ENCODE measurements at places on chromosomes 6 and 20.

DNA sequence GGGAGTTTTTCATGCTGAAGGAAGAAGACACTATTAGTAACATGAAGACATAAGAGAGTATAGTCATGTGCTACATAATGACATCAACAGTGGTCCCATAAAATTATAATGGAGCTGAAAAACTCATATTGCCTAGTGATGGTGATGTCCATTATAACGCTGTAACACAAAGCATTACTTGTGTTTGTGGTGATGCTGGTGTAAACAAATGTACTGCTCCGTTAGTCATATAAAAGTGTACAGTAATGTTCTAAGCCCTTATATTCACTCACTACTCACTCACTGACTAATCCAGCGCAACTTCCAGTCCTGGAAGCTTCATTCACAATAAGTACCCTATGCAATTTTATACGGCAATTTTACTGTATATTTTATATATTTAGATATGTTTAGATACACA lies 26.8 kb upstream of the ASF1A start:
- no peak for DNase-seq

GRCh38 chr20:46945465-46945864 lies 50.8 kb downstream of the EYA2 start:
- DNase-seq: no peak

DNA sequence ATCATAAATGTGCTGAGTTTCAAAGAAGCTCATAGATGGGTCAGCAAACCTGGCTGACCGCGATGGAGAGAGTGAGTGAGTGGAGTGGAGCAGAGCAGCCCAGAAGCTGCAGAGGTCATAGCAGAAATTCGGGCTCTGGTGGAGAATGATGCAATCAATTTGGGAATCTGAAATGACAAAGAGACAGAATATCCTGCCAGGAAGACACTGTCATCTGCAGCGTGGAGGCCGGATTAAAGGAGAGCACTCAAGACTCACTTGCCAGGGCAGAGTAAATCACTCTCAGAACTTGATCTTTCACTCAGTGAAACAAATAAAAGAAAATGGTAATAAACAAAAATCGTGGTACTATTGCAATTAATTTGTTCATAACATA lies 109.6 kb upstream of the RREB1 start:
- DNase-seq: no peak

- no peak for DNase-seq
Observed at GRCh38 chr20:24718277-24718676, 230.8 kb upstream of the CST7 start.

DNA sequence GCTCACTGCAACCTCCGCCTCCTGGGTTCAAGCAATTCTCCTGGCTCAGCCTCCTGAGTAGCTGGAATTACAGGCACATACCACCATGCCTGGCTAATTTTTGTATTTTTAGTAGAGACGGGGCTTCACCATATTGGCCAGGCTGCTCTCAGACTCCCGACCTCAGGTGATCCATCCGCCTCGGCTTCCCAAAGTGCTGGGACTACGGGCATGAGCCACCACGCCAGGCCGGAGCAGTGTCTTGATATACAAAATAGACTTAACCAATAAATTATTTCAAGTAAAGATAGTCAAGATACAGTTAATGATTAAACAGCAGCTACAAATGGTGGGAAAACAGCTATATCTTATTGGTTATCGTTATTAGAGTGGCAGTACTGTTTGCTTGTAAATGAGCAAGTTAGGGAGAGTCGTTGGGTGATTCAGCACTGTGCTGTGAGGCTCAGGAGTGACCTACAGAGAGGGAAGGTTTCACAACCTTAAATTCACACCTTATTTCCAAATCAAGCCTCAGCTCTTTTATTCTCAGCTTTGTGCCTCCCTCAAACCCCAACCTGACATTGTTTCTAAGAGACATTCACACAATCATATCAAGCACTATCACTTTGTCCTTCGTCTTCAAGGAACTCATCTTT lies 1128.4 kb upstream of the MAP3K7 start:
- DNase-seq: no peak

DNA sequence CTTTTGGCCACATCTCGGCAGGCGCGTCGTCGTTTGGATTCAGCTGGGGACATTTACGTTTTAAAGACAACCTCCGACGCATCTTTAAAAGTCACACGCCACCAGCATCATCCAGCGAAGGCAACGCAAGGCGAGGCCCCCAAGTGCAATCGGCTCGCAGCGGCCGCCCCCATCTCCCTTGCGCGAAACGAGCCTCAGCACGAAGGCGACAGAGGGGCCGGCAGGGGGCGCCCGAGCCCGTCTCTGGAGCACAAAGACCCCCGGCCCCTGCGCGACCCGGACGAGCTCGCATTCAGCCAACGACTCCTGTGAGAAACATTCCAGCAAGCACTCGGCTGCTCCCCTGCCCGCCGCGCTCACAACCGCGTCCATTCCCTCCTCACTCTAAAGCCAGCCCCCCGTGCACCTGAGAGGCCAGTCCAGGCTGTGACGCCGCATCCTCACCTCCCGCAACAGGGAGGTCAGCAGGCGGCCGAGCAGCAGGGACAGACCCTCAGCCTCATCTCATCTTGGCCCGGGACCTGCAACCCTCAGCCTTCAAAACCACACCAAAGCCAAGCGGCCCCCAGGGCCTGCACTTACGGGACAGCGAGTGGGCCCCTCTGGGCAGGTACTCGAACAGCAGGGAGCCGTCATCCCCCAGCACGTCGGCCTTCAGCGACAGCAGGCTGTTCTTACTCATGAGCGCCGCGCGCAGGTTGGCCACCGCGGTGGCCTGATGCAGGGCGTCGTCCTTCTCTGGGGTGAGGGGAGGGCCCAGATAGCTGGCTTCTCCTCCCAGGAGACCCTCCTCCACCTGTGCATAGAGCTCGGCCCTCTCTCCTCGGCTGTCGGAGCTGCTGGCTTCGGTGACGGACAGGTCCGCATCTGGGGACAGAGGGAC lies 35.8 kb downstream of the SLC2A4RG start:
- no peak for DNase-seq

Data from iPS DF 19.7 (cell line).